ENCODE measurements at places on chromosomes 12 and 14. TPM values are rescaled to one million over a fixed set of nuclear protein-coding genes. Genes with fewer than 3 reads are reported as not detected.

GRCh38 chr14:24427537-24428508, 1.6 kb downstream of the CBLN3 start:
- no peak overlapping the region for H3K4me3 ChIP-seq
- no peak for DNase-seq
- H3K36me3 ChIP-seq: peaks cover 12% of the 10 kb centered on the region
- H3K27ac ChIP-seq: no peak overlapping the region
- H3K4me1 ChIP-seq: peaks cover 33% of the 10 kb centered on the region

DNA sequence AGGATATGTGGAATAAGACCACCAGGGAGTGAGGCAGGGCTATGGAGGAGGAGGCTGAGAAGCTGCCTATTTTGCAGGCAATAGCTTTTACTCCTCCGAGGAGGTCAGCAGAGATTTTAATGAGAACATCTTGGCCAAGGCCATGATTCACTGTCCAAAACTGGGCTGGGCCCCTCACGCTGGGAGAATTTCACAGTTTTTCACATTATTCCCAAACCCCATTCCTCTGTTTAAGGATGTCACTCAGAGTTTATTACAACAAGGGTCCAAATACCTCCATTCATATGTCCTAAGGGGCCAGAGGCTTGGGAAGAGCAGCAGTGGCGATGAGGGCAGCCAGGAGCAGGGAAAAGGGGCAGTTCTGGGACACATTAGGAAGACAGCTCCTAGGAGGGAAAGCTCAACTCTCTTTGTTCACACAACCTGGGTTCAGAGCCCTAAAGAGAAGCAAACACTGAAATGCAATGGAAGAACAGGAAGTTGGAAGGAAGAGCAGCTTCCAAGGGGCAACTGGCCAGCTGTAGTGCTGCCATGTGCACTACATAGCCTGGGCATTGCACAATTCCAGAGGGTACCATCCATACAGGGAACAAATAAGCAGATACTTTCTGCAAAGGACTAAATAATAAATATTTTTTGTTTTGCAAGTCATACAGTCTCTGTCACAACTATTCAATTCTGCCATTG, 283.2 kb downstream of the NUAK1 start:
- no peaks in the 10 kb centered on the region for H3K36me3 ChIP-seq
- H3K27me3 ChIP-seq: peaks cover 4% of the 10 kb centered on the region
- no peaks in the 10 kb centered on the region for H3K4me1 ChIP-seq
- H3K27ac ChIP-seq: no peak overlapping the region

OASL gene
- 6.6 TPM for total RNA-seq

- H3K36me3 ChIP-seq: no peaks in the 10 kb centered on the region
- no peak overlapping the region for H3K27ac ChIP-seq
- no peak for DNase-seq
- no peak overlapping the region for H3K4me3 ChIP-seq
Measured at GRCh38 chr12:40560848-40561247, 131.4 kb upstream of the CNTN1 start.

DYRK4 gene
- 21.9 TPM for total RNA-seq

GRCh38 chr14:68015356-68016254, 196.0 kb downstream of the RAD51B start:
- no peaks in the 10 kb centered on the region for H3K4me1 ChIP-seq
- no peak overlapping the region for H3K4me3 ChIP-seq
- no peak overlapping the region for H3K27ac ChIP-seq
- no peaks in the 10 kb centered on the region for H3K36me3 ChIP-seq

VAMP1 gene
- total RNA-seq: 67.6 TPM

DNA sequence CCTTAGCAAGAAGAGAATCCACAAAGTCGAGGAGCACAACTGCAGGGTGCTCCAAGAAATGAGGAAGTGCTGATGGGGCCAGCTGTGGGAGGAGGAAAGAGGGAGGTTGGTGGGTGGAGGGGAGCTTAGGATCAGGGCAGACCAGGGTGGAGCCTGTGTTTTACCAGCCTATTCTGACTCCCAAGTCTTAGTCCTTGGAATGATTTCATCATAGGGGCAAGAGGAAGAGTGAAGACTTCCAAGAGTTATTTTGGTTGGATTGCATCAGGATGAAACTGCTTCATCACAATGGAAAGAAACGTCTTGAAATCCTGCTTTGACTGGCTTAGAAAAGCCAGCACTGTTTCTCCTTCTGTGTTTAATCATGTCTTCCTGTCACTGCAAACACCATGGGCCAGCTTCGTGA, 194.0 kb downstream of the DPF3 start:
- no peak overlapping the region for H3K4me3 ChIP-seq
- no peaks in the 10 kb centered on the region for H3K4me1 ChIP-seq
- H3K27me3 ChIP-seq: no peaks in the 10 kb centered on the region
- no peaks in the 10 kb centered on the region for H3K36me3 ChIP-seq
- no peak overlapping the region for H3K27ac ChIP-seq

Measured in T-cell (primary cell).